Aorta (tissue), 5 donors: ENCODE measurements at places on chromosomes 1 and 21. TPM values are rescaled to one million over a fixed set of nuclear protein-coding genes. Genes with fewer than 3 reads are reported as not detected.
A peak's percentile ranks its signal among the peaks of the same experiment; 100 is the strongest.

Gene FMO2
- total RNA-seq: 213 TPM

Gene PCBP3
- total RNA-seq: 7.0 TPM

GRCh38 chr1:202697038-202697437, 13.2 kb downstream of the SYT2 start:
- DNase-seq: peak; percentile 52
- H3K27ac ChIP-seq: no peak overlapping the region
- no peak overlapping the region for H3K4me3 ChIP-seq
- H3K27me3 ChIP-seq: no peaks in the 10 kb centered on the region
- H3K4me1 ChIP-seq: no peaks in the 10 kb centered on the region
- H3K36me3 ChIP-seq: no peaks in the 10 kb centered on the region

Gene ATP1A1
- 216 TPM for total RNA-seq

DNA sequence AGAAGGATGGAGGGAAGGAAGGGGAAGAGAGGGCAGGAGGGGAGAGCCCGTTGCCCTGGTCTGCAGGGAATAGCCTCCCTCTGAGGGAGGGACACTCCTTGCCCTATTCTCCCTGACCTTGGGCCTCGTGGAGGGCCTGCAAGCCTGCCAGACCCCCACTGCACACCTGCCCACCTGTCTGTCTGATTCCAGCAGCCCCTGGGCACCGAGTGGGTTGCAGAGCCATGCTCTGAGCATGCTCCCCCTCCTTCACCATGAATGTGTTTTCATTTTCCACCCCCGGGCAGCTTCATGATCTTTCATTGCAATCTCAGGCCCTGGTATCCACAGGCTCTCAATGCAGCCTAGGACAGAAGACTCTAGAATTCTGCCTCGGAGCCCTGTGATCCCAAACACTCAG, 5.1 kb upstream of the NPHP4 start:
- no peaks in the 10 kb centered on the region for H3K36me3 ChIP-seq
- no peak overlapping the region for H3K4me3 ChIP-seq
- peak; percentile 18 for DNase-seq
- no peaks in the 10 kb centered on the region for H3K27me3 ChIP-seq
- H3K27ac ChIP-seq: no peak overlapping the region
- no peaks in the 10 kb centered on the region for H3K4me1 ChIP-seq

DNA sequence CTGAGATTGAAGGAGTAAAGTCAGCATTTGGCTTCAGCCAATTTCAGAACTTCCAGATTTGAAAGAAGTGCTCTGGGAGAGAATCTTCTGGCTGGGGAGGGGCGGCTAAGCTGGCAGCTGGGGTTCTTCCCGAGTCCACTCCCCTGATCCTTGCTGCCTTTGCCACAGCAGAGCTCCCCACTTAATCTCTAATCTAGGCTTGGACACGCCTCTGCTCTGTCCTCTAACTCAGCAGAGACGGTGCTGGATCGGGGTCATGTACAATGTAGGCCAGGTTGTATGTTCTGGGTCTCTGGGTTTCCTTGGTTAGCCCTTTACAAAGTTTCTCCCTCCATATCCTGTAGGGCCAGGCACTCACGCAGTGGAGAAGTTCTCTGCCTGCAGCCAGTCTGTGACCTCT, 10.1 kb upstream of the GSTM3 start:
- DNase-seq: no peak
- H3K27ac ChIP-seq: no peak overlapping the region
- no peak overlapping the region for H3K4me3 ChIP-seq
- no peaks in the 10 kb centered on the region for H3K4me1 ChIP-seq
- H3K27me3 ChIP-seq: no peaks in the 10 kb centered on the region
- no peaks in the 10 kb centered on the region for H3K36me3 ChIP-seq

DNA sequence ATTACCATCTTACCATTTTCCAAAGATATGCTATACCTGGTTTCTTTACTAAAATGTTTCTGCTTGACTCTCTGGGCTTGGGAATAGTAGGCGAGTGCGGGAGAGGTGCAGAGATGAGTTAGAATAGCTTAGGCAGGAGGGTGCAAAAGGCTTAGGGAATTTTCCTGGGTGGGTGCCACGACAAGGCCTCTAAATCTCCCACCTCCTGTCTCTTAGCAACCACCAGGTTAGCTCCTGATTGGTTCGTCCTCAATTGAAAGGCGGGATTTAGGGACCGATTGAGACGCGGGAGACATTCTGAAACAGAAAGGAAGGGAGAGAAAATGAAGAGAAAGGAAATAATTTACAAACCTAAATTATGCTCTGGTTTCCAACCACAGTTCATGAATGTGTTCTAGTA, 3.1 kb downstream of the ACKR1 start:
- DNase-seq: no peak
- no peak overlapping the region for H3K4me3 ChIP-seq
- H3K36me3 ChIP-seq: no peaks in the 10 kb centered on the region
- H3K4me1 ChIP-seq: no peaks in the 10 kb centered on the region

- H3K36me3 ChIP-seq: no peaks in the 10 kb centered on the region
- H3K4me3 ChIP-seq: no peak overlapping the region
- DNase-seq: no peak
- no peak overlapping the region for H3K27ac ChIP-seq
- H3K4me1 ChIP-seq: peaks cover 8% of the 10 kb centered on the region
- no peaks in the 10 kb centered on the region for H3K27me3 ChIP-seq
Measured at GRCh38 chr1:42691157-42691498, 8.9 kb downstream of the YBX1 start.

DNA sequence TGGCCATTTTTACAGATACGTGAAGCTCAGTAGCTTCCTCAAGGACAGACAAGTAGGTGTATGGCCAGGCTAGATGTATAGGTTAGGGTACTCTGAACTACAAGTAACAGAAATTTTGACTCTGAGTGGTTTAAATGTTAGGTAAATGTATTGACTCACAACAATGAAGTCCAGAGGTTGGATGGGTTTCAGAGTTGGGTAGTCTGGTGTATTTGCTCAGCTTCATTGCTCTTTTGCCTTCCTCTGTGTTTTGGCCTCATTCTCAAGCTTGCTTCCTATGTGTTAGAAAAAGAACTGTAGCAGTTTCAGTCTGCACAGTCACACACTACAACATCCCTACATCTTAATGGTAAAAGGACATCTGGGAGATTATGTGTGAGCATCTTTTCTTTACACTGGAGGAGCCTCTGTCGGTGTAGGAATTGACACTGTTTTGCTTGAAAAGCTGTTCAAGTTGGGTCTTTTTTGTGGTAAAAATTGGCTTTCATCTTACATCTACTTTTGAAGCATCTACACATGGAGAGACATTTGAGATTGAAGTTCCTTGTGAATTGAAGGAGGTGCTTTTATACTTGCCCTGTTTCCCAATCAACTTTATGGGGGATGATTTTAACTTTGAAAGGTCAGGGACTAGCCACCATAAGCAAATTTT, 64.4 kb downstream of the MAST2 start:
- no peaks in the 10 kb centered on the region for H3K27me3 ChIP-seq
- no peak overlapping the region for H3K4me3 ChIP-seq
- DNase-seq: no peak
- H3K4me1 ChIP-seq: peaks cover 2% of the 10 kb centered on the region
- no peak overlapping the region for H3K27ac ChIP-seq

DNA sequence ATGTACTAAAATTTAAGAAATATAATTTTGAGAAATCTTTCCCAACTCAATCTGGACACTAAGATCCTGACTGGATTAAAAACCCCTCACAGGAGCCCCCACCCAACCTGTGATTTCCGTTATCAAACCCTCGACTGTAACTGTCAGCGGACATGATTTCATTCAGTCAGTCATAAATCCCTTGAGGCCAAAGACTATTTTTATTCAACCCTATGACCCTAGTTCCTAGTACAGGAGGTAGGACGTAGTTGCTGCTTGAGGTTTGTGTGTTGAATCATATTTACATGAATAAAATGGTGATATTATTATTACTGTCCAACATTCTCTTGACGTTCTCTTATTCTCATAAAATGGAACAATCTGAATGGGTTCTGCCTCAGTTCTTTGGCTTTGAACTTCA, 73.1 kb upstream of the DYNLT5 start:
- no peak for DNase-seq
- no peaks in the 10 kb centered on the region for H3K27me3 ChIP-seq
- peaks cover 6% of the 10 kb centered on the region for H3K4me1 ChIP-seq
- no peak overlapping the region for H3K4me3 ChIP-seq

Gene GABRD
- 1.2 TPM for total RNA-seq

Gene APOBEC4
- total RNA-seq: not detected

DNA sequence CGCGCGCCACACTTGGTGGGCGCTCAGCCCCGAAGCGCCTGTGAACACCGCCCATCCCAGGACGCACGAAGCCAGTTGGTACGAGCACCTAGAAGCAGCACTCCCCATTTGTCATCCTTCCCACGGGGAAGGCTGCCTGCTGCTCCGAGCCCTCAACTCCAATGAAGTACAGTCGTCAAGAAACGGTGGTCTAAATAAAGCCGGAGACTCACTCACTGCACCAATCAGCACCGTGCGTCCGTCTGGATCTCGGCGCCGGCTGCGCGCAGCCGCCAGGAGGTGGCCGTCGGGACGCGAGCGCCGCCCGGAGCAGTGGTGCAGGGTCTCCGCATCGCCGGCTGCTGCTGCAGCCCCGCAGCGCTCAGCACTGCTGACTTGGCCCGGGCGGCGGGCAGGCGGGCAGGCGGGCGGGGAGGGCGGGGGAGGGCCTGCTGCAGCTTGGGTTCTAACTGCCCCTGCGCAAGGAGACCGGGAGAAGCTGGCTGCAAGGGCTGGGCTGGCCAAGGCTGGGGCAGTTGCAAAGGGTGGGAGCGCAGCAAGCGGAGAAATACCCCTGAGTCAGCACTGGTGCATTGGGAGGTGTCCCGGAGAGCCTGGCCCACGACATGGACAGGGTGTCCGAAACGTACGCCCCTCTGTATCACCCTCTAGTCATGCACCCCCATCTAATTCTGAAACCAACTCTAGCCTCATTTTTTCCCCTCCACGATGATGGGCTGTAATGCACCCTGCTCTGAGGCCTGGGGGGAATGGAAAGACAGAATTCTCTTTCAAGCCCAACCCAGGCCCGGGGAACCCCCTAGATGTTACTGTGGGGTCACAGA, 35.8 kb upstream of the H6PD start:
- no peak overlapping the region for H3K27ac ChIP-seq
- no peaks in the 10 kb centered on the region for H3K36me3 ChIP-seq
- DNase-seq: peak; percentile 82
- no peaks in the 10 kb centered on the region for H3K4me1 ChIP-seq
- no peaks in the 10 kb centered on the region for H3K27me3 ChIP-seq
- peak overlapping the region; percentile 2 for H3K4me3 ChIP-seq

Gene FABP3
- total RNA-seq: 82.0 TPM

GRCh38 chr1:220921498-220921897, 42.3 kb downstream of the HLX start:
- H3K4me1 ChIP-seq: no peaks in the 10 kb centered on the region
- no peaks in the 10 kb centered on the region for H3K27me3 ChIP-seq
- H3K36me3 ChIP-seq: no peaks in the 10 kb centered on the region
- no peak overlapping the region for H3K27ac ChIP-seq
- DNase-seq: no peak

Gene MPZ
- total RNA-seq: 19.4 TPM

Gene OR10J1
- not detected for total RNA-seq

DNA sequence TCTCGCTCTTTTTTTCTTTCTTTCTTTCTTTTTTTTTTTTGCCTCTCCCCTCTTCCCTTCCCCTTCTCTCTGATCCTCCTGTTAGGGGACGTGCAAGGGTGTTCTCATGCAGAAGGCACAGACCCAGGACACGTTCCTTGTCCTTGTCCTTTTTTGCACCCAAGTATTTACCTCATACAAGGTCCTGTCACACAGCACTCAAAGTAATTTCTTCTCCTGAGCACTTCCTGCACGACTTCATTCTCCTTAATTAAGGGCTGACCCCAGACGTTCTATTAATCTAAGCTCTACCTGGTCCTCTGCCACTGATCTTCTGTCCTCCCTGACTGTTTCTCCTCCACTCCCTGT, 424 bp upstream of the PCNX2 start:
- H3K27me3 ChIP-seq: no peaks in the 10 kb centered on the region
- no peaks in the 10 kb centered on the region for H3K36me3 ChIP-seq
- no peaks in the 10 kb centered on the region for H3K4me1 ChIP-seq
- DNase-seq: no peak

DNA sequence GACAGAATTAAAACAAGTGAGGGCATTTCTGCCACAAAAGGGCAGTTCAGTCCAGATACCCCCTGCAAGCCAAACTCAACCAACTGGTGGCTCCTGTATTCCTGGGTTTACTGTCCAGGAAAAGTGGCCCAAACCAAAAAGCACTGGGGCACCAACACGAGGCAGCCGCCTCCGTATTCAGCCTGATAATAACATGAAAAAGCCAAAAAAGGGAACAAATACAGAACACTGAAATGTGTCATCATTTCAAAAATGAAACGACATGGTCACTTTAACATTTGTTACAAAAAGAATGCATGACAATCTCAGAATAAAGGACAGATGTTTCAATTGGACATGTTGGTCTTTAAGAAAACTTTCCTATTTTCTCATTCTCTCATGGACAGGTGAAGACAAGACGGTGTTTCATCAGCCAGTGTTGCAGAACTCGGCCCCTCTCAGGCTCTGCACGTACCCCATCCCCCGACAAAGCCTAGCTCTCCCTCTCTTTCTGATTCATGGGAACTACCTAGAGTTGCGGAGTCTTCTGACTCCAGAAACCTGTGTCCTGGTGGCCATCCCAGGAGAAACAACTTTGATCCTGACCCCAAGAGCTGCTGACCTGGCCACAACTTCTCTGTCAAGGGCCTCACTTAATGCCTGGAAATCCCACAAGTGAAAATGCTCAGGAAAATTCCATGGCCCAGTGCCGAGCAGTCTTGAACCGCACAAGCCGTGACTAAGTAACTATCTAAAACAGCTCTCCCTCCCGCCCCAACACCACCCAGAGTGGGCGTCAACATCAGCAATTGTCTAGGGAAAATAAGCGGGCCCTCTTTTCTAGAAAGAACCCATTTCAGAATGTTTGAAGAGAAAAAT, 27.1 kb downstream of the ZBTB17 start:
- peaks cover 6% of the 10 kb centered on the region for H3K4me1 ChIP-seq
- peak overlapping the region; percentile 84 for H3K27ac ChIP-seq
- peak; percentile 93 for DNase-seq
- no peaks in the 10 kb centered on the region for H3K27me3 ChIP-seq
- H3K4me3 ChIP-seq: no peak overlapping the region

Gene ANGPTL1
- total RNA-seq: 60.4 TPM

Gene TEKT2
- total RNA-seq: not detected

Gene RGS8
- total RNA-seq: not detected

Gene DCST1
- 0.26 TPM for total RNA-seq

- H3K36me3 ChIP-seq: peaks cover 2% of the 10 kb centered on the region
- no peak overlapping the region for H3K27ac ChIP-seq
- H3K27me3 ChIP-seq: no peaks in the 10 kb centered on the region
- no peak for DNase-seq
- H3K4me1 ChIP-seq: no peaks in the 10 kb centered on the region
Measured at GRCh38 chr1:20083178-20083944, 13.4 kb downstream of the PLA2G5 start.

Gene SPRTN
- 12.1 TPM for total RNA-seq

DNA sequence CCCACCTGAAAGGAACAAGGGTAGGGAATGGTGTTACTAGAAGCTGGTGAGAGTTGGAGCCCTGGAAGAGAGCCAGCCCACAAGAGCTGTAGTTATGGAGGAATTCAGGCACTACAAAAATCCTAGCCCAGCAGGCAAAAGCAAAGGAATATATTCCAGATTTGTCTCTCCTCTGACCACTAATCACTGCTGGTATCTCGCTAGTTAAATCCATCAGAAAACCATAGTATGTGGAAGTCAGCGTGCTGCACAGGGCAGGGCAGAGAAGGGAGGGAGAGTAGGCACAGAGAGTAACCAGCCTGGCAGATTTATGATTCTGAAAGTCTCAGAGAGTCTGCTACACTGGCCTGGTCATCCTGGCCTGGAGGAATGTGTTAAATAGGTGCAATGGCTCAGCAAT, 88.6 kb downstream of the SELENOF start:
- DNase-seq: no peak
- H3K4me1 ChIP-seq: no peaks in the 10 kb centered on the region
- H3K27ac ChIP-seq: no peak overlapping the region
- no peaks in the 10 kb centered on the region for H3K27me3 ChIP-seq
- H3K36me3 ChIP-seq: no peaks in the 10 kb centered on the region
- no peak overlapping the region for H3K4me3 ChIP-seq
